ENCODE measurements at places on chromosomes 4 and X.

- no peak for DNase-seq
Observed at GRCh38 chrX:11886745-11887144, 128.7 kb downstream of the MSL3 start.

DNA sequence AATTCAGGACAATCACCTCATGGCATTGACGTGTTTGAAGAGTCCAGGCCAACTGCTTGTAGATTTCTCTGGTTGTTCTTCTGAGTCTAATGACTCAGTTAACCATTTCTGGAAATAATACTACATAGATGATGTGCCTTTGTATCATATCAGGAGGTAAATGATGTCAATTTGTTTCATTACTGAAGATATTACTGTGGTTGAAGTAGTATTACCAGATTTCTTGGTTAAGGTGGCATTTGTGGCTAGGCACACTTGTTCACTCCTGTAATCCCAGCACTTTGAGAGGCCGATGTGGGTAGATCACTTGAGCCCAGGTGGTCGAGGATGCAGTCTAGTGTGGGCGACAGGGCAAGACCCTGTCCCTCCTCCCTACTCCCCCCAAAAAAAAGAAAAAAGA lies 15.7 kb downstream of the RPL9 start:
- no peak for DNase-seq

- no peak for DNase-seq
Observed at GRCh38 chr4:120855307-120856001, 67.1 kb downstream of the PRDM5 start.

- no peak for DNase-seq
Observed at GRCh38 chr4:81688085-81688484, 216.4 kb upstream of the RASGEF1B start.

DNA sequence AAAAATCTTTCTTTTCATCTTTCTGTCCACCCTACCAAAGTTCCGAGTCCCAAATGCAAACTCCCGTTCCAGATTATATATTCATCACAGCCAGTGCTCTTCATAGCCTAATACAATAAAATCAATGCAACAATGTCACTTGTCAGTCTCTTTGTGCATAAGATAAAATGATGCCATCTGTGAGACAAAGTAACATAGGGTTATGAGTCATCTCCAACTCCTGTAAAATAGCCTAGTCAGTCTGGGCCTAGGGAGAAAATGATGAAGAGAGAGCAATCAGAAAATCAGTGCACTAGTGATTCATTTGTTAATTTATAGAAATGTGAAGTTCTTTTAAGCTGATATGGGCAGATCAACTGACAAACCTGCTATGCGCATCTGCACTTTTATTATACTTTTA lies 689.1 kb upstream of the DIAPH2 start:
- DNase-seq = no peak

GRCh38 chr4:44679060-44679459 lies 840 bp downstream of the GUF1 start:
- DNase-seq = no peak

DNA sequence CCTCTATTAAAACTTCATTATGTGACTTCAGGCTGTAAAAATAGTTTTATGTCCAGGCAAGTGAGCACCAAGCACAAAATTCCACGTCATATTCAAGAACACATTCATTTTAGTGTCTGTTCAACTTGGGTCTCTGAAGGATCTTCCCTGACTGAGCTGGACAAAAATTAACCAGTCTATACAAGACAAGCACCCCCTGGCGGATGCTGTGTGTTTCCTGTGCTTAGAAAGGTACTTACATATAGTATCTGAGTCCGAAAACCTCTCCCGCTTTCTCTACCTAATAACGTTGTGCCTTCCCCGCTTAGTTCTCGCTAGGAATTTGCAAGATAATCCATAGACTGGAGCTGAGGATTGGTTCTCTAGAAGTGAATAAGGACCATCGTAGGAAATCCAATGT lies 2214.5 kb upstream of the TENM3 start:
- DNase-seq = no peak

DNA sequence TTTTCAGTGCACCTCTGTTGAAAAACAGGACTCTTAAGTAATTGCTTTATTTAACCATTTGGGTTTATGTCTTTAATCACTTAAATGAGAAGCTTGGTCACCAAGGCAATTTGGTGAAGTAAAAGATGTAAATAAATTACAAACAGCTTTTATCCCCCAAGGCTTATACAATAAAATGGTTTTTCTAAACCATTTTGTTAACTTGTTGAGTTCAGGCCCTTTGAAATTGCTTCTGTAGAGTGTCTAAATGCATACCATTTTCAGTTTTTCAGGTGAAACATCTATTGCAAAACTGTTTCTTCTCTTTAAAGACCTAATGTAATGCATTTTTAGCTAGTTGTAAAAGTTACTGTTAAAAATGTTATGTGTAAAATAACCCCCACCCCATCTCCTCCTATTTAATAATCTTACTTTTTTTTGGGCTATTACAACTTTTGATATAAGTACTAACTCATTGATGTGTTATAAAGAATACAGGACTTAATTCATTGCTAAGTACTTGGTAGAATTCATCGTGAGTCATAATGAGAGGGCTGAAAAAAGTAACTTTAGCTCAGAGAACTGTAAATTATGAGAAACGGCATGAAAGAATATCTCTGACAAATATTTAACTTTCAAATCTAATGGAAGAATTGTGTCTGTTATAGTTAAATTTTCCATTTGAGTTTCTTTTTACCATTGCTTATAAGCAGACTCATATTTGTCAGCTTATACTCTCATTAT lies 4.5 kb downstream of the RAPGEF2 start:
- DNase-seq = no peak

DNA sequence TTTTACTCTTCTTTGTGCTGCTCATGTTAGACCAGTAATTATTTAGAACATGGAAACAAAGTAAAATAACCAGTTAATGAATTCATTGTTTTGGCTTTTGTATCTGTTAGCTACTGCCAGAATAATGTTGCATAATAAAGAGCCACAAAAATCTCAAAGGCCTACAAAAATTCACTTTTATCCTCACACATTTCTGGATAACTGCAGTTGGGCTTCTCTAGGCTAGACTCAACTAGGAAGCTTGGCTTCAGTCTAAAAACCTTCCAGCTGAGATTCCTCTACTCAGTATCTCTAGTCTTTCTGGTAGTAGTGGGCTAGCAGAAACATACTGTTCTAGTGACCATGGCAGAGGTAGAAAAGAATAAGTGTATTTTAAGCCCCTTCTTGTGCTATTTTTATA lies 73.0 kb downstream of the FAT4 start:
- no peak for DNase-seq

- DNase-seq = no peak
Observed at GRCh38 chrX:71533516-71533850, 579 bp downstream of the OGT start.

GRCh38 chr4:137387924-137388323 lies 144.4 kb downstream of the PCDH18 start:
- DNase-seq = no peak

DNA sequence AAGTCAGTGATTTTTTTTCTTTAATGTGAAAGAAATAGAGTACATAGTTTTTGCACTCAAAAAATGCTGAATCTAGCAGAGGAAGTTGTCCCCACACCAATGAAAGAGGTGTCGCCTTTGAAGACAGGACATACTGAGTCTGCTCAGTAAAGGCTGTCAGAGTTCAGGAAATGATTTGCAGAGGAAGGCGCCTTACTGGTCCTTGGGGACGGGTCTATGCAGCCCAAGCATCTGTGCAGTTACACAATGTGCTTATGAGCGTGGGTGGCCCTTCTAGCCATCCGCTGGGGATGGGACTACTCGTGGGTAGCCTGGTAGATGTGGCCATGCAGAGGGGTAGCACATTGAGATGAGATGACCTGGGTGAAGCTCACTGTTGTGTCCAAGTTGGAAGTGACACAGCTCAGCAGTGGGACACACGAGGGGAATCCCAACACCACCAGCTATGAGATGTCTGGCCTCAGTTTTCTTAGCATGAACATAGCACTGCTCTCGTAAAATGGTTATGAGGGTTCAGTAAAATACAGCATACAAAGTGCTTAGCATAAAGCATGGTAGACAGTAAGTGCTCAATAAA lies 116.5 kb upstream of the RBPJ start:
- no peak for DNase-seq

GRCh38 chr4:128068918-128069317 lies 7.8 kb downstream of the LARP1B start:
- DNase-seq = no peak

DNA sequence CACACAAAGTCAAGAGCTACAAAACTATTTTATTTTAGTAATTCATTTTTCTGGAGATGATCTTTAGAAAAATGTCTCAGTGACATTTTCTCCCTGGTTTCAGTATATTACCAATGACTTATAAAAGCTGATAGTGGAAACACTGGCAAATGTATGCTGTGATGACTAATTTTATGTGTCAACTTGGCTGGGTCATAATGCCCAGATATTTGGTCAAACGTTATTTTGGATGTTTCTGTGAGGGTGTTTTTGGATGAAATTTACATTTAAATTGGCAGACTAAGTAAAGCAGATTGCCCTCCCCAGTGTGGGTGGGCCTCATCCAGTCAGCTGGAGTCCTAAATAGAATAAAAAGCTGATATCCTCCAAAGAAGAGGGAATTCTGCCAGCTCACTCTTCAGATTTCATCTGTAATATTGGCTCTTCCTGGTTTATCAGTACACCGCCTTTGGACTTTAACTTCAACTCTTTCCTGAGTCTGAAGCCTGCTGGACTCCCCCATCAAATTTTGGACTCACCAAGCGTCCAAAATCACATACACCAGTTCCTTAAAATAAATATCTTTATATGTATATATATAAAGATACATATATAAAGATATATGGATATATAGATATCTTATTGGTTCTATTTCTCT lies 31.2 kb upstream of the RAB40A start:
- DNase-seq = no peak

- DNase-seq = no peak
Observed at GRCh38 chr4:3225936-3226335, 23.0 kb upstream of the MSANTD1 start.

- DNase-seq = no peak
Observed at GRCh38 chr4:120011725-120012124, 54.9 kb downstream of the MAD2L1 start.

- DNase-seq = no peak
Observed at GRCh38 chr4:39230462-39230861, 48.1 kb downstream of the WDR19 start.

DNA sequence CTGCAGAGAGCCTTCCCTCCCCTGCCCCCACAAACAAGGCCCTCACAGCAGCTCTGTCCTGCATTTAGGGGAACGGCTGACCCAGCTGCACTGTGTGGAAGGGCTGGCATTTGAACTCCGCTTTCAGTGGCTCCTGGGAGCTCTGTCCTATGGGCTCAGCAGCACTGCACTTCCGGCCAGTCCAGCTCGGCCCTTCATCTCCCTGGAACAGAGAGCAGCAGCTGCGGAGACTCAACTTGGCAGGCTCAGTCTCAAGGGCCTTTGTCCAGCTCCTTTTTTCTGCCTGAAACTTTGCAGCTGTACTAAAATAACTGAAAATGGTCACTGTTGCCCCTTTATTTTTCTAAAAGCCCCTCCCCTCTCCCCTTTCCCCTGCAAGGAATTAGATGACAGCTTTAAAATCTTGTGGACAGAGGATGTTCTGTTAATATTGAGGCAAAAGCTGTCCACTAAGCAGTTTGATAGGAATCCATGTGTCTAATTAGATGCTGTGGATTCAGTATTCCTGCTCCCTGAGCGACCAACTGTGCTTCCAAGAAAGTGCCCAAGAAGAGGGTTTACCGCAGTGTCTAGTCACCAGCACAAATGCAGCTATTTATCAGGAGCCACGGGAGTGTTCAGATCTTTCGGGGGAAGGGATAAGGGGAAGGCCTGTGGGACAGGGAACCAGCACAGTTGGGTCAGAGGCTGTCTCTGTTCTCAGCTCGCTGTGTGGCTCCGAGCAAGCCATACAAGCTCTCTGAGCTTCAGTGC lies 133.1 kb downstream of the AFAP1 start:
- DNase-seq = no peak

DNA sequence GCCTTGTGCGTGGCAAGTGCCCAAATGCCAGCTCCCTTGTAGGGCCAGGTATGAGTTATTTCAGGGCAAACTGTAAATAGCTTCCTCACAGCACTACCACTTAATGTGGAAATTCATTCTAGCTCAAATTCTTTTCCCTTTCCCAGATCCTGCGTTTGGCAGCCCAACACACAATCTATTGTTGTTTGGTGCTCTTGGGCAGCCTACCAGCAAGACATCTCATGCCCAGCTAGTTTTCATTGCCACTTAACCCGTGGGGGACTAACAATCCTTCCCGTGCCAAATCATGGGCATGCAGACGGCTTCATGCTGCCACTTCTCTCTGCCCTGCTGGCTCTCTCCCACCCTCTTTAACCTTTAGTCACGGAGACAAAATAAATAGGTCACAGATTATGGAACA lies 454.2 kb downstream of the GRIA2 start:
- DNase-seq = no peak

GRCh38 chr4:41258783-41259182 lies 2.1 kb downstream of the UCHL1 start:
- no peak for DNase-seq

DNA sequence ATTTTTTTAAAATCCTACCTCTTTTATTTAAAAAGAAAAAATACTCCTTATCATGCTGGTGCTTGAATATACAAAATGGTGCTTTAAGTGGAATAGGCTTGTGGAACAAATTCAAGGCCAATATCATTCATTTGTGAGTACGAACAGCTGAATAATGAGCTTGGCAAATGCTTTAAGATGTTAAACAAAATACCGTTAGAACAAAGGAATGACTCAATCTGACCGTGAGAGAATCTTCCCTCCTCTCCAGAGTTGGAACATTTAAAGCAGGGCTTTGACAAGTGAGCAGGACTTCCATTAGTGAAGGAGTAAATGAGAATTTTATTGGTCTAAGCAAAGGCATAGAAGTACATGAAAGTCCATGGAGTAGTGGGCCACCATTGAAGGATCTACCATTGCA lies 74.5 kb downstream of the DCLK2 start:
- DNase-seq = no peak

- no peak for DNase-seq
Observed at GRCh38 chrX:15998350-15998749, 125.0 kb upstream of the GRPR start.

GRCh38 chr4:37802068-37802666 lies 24.3 kb upstream of the PGM2 start:
- DNase-seq = no peak

GRCh38 chr4:13642170-13642950 lies 14.8 kb upstream of the BOD1L1 start:
- no peak for DNase-seq

All from activated T-cell treated with anti-CD3 and anti-CD28 coated beads for 48 hours (primary cell).